HFFc6 (cell line): ENCODE measurements at places on chromosomes 4 and X. TPM values are rescaled to one million over a fixed set of nuclear protein-coding genes. Genes with fewer than 3 reads are reported as not detected.

- DNase-seq, result no peak
These were observed 1487.3 kb downstream of the PCDH7 start for GRCh38 chr4:32207456-32207855.

GRCh38 chr4:142697320-142697719 is 148.8 kb downstream of the INPP4B start:
- no peak for DNase-seq

DNA sequence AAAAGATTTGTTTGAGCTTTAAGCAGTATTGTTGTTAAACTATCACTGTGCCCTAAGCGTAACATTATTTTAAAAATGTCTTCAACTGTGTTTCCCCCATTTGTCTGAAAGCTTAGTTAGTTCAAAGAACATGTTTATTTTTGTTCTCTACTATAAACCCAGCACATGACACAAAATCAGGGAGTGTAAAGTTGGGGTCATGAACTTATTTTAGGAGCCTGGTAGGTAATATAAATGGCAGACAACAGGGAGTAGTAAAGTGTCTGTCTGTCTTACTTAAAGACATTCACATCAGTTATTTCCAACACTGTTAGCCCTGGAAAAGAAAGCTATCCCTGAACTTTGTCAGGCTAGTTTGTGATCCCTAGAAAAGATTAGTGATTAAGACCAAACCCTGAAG is 3.9 kb downstream of the AIMP1 start:
- DNase-seq, result no peak

RPL39 gene
- total RNA-seq, result 1,251 to 1,545 TPM (median 1,505 TPM) in 3 replicates

CABS1 gene
- total RNA-seq, result not detected in 3 replicates

- DNase-seq, result no peak
These were observed 152.2 kb downstream of the ASMT start for GRCh38 chrX:1767026-1767425.

GRCh38 chr4:128384091-128384520 is 96.5 kb upstream of the PGRMC2 start:
- DNase-seq, result peak; percentile 92

DNA sequence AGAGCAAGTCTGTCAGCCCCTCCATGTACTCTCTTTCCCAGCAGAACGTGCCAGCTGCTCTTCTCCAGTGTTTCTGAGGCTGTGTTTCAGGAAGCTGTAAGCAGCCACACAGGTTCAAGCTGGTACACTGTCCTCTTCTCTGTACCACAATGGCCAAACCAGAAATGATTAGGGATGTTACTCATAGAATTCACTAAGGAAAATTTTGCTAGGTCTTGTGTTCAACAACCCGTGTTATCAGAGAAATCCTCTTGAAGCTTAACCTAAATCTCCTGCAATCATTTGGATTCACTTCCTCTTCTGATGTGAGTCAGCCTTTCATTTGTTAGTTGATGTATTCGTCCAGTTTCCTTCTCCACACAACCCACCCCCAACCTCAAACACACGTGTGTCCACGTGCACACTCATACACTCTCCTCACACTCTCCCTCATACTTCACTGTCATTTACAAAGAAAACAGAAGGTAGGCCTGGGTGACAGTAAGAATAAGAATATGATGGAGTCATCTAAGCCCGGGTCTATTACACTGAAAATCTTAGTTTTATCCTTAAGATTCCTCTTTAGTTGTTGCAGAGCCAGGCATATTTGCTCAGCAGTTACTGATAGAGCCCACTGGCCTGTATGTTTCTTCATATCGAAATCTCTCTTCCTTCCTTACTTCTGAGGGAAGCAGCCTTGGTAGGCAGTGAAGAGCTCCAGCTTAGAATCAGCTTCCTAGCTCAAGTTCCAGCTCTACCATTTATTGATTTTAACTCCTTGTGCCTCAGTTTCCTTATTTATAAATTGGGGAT is 63.4 kb downstream of the DCUN1D4 start:
- no peak for DNase-seq

P2RY10 gene
- total RNA-seq, result not detected in 3 replicates

DNA sequence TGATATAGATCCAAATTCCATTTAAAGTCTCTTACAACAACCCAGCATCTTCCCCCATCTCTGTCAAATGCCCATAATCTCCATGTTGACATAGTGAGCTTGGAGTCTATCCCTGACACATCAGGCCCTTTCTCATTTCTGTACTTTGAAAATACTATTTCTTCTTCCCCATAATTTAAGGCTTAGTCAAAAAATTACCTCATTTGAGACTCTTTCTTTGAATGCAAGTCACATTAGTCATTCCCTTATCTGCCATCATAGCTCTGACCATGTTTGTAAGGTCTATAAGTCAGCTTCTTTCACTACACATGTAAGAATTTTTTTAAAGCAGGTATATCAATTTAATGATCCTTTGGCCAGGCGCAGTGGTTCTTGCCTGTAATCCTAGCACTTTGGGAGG is 99.9 kb downstream of the DDX60 start:
- peak; percentile 86 for DNase-seq

GRCh38 chr4:157713342-157713741 is 459.5 kb downstream of the GASK1B start:
- DNase-seq, result no peak

CXCL10 gene
- not detected in 3 replicates for total RNA-seq

DNA sequence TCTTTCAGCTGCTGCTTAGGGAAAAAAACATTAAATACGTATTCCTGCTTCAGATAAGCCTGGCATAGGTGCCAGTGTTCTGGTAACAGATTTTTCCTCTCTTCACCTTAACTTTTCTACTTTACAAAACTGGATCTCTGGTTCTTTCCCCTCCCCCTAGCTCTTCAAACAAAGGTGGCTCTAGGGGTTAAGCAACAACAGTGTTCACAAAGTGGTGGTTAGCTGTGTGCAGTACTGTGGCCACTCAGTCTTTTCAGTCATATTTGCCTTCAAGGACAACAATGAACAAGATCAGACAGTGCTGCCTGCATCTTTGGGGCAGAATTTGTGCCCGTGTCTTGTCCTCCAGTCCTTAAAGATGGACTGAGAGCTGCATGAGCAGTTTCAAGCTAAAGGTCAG is 15.1 kb upstream of the RGN start:
- no peak for DNase-seq

- peak; percentile 13 for DNase-seq
These were observed 39.8 kb upstream of the ATOH1 start for GRCh38 chr4:93788712-93789111.

DNA sequence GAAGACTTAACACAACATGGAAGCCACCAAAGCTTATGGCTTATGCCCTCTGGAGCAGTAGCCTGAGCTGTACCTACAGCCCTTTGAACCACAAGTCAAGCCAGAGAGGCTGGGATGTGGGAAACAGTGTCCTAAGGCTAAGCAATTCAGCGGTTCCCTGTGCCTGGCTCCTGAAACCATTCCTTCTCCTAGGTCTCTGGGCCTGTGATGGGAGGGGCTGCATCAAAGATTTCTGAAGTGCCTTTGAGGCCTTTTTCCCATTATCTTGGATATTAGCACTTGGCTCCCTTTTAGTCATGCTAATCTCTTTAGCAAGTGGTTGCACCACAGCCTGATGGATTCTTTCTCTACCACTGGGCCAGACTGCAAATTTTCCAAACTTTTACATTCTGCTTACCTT is 140.5 kb upstream of the NUDT10 start:
- no peak for DNase-seq

GRCh38 chrX:133511041-133511440 is 95.8 kb upstream of the GPC4 start:
- no peak for DNase-seq

- no peak for DNase-seq
These were observed 730.8 kb downstream of the IL1RAPL1 start for GRCh38 chrX:29318012-29318411.

CT45A2 gene
- total RNA-seq, result not detected in 3 replicates

KLKB1 gene
- total RNA-seq, result not detected in 3 replicates

PWWP3B gene
- not detected in 3 replicates for total RNA-seq

AMBN gene
- total RNA-seq, result not detected in 3 replicates

USP17L11 gene
- total RNA-seq, result not detected in 3 replicates

GRCh38 chr4:113708250-113708649 is 53.3 kb downstream of the CAMK2D start:
- no peak for DNase-seq

HHIP gene
- 0.15 to 0.46 TPM (median 0.18 TPM) in 3 replicates for total RNA-seq

DUSP21 gene
- total RNA-seq, result not detected in 3 replicates

- no peak for DNase-seq
These were observed 44.0 kb downstream of the RELL1 start for GRCh38 chr4:37641886-37642849.

GRPR gene
- total RNA-seq, result 0.15 to 0.28 TPM (median 0.27 TPM) in 3 replicates

DNA sequence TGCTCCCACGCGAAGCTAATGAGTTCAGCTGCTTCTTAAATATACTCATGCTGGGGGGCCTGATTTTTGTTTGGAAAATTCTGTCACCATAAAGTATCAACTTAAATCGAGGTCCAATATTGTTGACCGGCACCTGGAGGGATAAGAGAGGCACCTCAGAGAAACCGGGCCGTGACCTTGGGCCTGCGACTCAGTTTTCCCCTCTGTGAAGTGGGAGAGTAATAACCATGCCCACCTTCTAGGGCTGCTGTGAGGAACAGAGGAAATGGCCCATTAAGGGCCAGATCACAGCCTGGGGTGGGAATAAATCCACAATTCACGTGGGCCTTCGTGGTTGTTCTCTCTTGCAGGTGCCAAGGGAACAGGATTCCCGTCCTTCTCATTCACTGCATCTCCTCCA is 39.4 kb downstream of the ZBTB49 start:
- DNase-seq, result no peak

STPG2 gene
- total RNA-seq, result not detected in 3 replicates

- DNase-seq, result no peak
These were observed 660.5 kb upstream of the SPANXN1 start for GRCh38 chrX:144586756-144587155.

ARHGAP24 gene
- 13.6 and 21.4 TPM in 2 replicates for total RNA-seq

GRCh38 chrX:21831496-21831895 is 7.9 kb upstream of the MBTPS2 start:
- no peak for DNase-seq

DNA sequence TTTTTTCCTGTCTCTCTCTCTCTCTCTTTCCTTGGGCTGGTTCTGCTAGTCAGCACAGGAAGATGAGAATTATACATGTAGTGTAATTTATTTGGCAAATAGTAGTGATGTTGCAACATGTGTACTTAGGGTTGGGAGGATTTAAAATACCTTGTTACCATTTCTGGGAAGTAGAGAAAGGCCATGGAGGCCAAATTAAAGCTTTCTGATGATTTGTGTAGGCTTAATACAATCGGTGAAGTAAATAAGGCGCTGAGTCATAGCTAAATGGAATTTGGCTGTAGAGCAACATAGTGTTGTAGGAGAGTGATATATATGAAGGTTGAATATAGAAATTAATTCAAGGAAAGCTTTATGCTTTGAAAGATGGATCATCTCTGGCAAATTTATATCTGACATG is 295.3 kb downstream of the GRID2 start:
- no peak for DNase-seq

GRCh38 chr4:58191109-58191508 is 1080.9 kb upstream of the IGFBP7 start:
- DNase-seq, result no peak

DNA sequence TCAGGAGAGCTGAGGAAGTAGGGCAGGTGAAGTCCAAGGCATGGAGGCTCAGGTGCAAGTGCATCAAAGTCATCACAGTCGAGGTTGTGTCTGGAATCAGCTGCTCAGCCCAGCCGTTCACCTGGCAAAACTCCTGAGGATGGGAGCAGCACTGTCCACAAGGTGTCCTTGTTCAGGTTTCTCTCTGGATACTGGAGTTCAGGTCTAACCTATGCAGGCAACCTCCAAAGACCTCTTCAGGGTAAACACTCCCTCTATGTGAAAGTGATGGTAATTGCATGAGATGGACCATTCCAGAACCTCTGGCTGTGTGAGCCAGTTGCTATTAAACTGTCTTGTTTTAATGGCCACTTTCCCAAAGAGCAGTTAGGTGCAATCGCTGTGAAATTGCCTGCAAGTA is 120.2 kb upstream of the PSAPL1 start:
- no peak for DNase-seq

PDLIM3 gene
- total RNA-seq, result not detected in 2 replicates

- DNase-seq, result no peak
These were observed 32.5 kb downstream of the LANCL3 start for GRCh38 chrX:37603938-37604409.

DNA sequence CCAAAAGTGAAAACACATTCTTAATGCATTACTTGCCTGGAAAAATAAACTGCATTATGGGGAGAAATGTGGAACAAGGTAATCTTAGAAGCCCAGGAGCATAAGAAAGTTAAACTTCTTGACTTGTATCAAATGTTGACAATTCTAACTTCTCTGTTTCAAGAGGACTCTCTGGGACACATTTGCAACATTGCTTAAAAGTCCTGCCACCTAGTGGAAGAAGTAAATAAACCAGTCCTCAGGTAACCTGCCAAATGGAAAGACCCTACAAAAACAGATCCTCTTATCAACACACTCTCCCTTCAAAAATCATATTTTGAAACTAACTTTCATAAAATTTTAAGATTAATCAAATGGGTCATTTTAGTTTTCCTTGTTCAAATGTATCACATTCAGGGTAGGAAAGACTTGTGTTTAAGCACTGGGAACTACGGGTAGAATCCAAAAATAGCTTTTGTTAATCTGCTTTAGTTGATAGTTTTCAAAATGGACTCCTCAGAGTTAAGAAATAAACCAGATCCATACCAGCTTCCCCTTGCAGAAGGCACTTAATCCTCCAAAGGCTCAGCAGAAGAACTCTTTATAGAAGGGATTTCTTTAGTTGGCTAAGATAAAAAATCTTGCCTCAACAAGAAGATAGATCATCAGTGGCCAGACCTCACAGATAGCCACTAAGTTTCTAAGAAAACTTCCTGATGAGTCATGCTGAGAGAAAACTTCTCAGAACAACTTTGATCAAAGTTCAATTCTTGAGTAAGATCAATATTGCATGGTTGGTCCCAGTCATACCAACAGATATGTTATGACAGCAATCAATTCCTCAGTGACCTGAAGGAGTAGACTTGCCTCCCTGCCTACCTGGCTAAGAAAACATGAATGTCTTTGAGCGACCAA is 141.7 kb downstream of the HHIP start:
- DNase-seq, result peak; percentile 21

DNA sequence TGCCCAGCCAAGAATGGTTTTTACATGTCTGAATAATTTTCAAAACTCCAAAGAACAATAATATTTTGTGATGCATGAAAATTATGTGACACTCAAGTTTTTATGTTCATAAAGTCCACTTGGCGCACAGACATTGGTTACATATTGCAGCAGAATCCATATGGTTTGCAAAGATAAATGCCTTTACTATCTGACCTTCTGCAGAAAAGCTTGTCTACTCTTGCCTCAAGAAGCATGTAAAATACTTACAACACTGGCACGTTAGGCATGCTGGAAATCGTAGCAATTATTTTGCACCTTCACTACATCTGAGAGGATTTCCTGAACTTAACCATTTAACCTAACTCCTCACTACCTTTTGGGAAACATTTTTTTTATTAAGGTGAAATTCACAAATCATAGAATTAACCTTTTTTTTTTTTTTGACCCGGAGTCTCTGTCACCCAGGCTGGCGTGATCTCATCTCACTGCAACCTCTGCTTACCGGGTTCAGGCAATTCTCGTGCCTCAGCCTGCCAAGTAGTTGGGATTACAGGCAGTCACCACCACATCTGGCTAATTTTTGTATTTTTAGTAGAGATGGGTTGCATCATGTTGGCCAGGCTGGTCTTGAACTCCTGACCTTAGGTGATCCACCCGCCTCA is 3.5 kb upstream of the XG start:
- DNase-seq, result no peak
